ENCODE measurements at places on chromosomes 16 and 17. TPM values are rescaled to one million over a fixed set of nuclear protein-coding genes. Genes with fewer than 3 reads are reported as not detected.

DNA sequence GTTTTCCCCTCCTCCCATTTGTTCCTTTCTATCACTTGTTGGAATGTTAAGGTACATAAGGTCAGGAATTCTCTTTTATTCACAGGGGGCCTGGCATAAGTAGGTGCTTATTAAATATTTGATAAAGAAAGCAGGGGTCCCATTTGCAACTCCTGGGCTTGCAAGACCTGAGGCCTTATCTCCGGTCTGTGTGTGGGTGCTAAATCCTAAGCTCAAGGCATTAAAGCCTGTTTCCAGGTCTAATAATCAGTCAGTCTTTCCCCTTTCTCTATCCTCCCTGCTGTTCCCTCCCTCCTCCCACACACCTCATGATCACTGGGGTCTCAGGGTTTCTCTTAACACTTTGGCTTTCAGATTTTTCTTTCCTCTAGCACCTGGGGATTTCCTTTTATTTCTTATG lies 17.1 kb downstream of the NTN1 start:
- DNase-seq, result no peak
- H3K36me3 ChIP-seq, result no peaks in the 10 kb centered on the region
- no peak overlapping the region for H3K4me3 ChIP-seq
- H3K4me1 ChIP-seq, result no peaks in the 10 kb centered on the region

- H3K36me3 ChIP-seq, result no peaks in the 10 kb centered on the region
- peaks cover 18% of the 10 kb centered on the region for H3K4me1 ChIP-seq
- H3K27me3 ChIP-seq, result no peaks in the 10 kb centered on the region
- H3K4me3 ChIP-seq, result peak overlapping the region; percentile 67
- DNase-seq, result peak; percentile 80
Measured at GRCh38 chr16:48383877-48384519, 1.2 kb downstream of the SIAH1 start.

GRCh38 chr16:3243882-3244281 lies 8.9 kb upstream of the ZNF200 start:
- no peaks in the 10 kb centered on the region for H3K27me3 ChIP-seq
- no peaks in the 10 kb centered on the region for H3K4me1 ChIP-seq
- no peak overlapping the region for H3K4me3 ChIP-seq
- no peaks in the 10 kb centered on the region for H3K36me3 ChIP-seq
- DNase-seq, result no peak

GRCh38 chr16:23506606-23506994 lies 3.7 kb downstream of the GGA2 start:
- no peaks in the 10 kb centered on the region for H3K27me3 ChIP-seq
- no peak overlapping the region for H3K4me3 ChIP-seq
- no peaks in the 10 kb centered on the region for H3K36me3 ChIP-seq
- DNase-seq, result no peak
- peaks cover 29% of the 10 kb centered on the region for H3K4me1 ChIP-seq

The TBC1D28 gene
- not detected for total RNA-seq
